ENCODE measurements at places on chromosomes 6 and 20.

GRCh38 chr20:10419550-10420133, 14.4 kb downstream of the MKKS start:
- no peak for DNase-seq

DNA sequence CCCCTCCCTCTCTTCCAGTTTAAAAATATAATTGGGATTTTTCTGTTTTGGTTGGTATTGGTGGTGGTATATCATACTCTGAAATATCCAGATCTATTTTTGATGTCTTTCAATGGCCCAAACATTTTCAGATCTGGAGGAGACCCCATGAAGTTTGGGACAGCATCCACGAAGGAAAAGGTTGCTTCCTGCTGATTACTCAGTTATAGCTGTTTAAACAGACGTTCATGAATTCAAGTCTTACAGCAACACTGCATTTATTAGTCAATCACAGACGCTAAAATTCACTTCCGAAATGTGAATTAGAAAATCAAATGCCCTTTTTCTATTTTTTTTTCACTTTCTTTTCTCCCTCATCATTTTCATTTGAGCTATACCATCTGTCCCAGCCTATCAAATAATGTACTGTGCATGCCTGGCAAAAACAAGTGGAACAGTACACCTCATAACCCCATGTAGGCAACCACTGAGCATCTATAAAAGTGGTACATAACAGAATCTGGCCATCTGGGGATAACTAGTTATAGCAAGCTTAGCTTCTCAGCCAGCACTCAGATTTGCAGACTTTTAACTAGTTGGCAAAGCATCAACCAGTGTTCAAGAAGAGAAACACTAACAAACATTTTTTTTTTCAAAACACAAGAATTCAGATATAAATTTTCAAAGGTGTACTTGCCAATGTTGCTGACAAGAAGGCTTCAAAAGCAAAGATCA, 124.5 kb downstream of the HIVEP2 start:
- DNase-seq, result no peak

- DNase-seq, result no peak
These were observed 129.9 kb downstream of the LRFN2 start for GRCh38 chr6:40457261-40457660.

DNA sequence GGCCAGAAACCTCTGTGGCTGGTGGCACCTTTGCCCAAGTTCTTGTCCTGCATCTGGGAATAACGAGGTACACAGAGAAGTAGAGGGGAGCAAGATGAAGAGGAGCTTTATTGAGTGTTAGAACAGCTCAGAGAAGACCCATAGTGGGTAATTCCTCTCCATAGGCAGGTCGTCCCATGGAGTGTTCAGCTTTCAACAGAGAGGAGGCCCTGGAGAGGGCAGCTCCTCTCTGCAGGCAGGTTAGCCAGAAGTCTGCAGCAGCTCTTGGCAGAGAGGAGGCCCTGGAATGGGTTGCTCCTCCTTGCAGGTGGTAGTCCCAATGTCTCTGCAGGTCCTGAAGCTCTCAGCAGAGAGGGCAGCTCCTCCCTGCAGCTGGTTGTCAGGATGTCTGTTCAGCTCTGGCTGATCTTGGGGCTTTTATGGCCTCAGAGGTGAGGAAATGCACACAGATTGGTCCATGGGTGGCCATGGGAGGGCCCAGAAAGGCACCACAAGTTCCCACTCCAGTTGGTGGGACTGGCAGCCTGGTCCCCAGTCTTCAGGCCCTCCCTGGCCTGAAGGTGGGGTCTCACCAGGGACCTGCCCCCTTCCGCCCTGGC, 89.0 kb downstream of the IPCEF1 start:
- no peak for DNase-seq

DNA sequence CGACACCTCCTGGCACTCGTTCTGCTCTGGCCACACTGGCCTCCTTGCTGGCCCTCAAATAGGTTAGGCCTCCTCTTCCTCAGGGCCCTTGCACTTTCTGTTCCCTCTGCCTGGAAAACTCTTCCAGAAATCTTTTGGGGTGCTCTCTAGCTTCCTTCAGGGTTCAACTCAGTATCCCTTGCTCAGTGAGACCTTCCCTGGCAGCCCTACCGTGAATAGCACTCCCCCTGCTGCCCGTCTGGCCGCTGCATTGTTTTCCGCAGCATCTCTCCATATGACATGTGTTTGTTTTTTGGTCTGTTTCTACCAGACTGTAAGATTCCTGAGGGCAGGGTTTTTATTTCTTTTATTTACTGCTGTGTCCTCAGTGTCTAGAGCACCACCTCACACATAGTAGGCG, 6.7 kb downstream of the DDX27 start:
- DNase-seq, result no peak

DNA sequence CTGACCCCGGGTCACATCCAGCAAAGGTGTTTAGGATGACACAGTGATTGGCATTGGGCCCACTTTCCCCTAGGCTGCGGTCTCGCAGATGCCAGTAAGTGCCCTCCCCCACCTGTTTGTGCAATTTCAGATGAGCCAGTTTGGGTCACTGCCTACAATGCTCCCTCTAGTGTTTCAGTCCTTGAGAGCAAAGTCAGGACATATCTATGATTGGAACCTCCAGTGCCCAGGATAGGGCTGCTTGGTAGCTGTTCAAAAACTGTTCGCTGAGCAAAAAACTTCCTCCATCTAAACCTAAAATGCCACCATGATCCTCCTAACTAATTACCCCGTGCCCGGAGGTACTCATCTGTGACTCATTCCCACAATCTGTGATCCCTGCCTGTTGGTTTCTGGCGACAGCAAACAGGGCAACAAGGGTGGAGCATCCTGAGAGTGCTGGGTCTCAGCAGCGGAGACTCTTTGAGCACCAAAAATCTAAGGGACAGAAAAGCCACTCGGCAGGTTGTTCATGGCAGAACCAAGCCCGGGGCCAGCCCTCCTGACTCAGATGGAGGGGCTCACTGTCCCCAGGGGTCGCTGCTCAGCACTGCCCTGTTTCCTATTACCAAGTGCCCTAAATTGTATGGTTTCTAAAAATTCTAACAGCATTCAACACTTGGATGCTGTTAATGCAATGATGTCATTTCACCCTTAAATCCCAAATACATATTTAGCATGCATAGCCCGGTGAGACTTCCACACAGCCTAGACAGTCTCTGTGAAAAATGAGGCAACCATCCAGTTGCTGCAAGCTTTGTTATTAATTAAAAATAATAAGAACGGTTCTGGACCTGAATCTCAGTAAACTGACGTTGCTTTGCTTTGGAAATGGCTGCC, 5.0 kb downstream of the VSX1 start:
- no peak for DNase-seq

DNA sequence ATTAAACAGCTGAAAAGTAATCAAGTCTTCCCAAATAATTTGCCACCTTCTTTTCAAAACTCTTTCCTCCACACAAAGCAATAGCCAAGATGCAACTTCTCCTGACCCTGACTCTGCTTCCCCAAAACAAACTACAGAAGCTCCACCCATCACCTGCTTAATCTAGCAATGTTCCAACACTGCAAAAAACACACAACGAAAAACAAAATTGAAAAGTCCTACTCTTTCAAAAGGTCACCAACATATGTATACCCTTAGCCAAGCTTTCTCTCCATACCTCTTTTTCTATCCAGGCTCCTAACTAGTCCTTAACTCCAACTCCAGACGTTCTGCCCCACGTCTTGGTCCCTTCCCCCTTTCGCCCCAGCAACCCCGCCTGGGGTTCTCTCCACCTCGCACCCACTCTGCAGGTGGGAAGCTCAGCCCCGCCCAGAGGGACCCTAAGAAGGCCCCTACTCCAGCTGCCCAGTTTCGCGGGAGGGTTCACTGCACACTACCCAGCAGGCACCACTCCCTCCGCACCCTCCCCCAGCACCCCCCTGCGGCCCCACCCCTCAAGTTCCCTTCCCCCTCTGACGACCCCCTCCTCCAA, 717 bp downstream of the CSNK2A1 start:
- peak; percentile 38 for DNase-seq

- DNase-seq, result no peak
These were observed 90.8 kb upstream of the OGFRL1 start for GRCh38 chr6:71197780-71198179.

DNA sequence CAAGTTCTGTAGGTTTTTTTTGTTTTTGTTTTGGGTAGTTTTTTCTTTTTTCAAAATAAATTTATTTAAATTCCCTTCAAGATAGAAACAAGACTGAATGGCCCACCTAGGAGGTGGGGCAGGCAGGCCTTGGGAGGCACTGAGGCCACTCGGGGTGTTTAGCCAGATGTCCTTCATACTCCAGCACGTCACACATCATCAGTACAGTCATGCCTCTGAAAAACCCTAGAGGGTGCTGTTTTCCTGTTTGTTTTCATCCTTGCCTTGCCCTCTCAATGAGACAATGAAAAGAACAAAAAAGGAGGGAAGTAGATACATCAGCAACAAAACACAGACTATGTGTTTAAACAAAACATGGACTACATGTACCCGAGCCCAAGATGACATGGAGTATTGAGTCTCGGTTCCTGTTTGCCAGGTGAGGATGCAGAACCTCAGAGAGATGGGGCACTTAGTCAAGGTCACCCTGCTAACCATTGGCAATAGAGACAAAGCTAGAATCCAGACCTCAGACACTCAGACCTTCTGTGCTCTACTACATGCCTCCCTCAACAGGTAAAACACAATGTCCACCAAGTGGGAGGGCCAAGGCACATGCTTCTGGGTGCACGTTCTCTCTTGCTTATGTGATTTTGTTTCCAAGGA, 26.8 kb upstream of the CLIC5 start:
- no peak for DNase-seq

DNA sequence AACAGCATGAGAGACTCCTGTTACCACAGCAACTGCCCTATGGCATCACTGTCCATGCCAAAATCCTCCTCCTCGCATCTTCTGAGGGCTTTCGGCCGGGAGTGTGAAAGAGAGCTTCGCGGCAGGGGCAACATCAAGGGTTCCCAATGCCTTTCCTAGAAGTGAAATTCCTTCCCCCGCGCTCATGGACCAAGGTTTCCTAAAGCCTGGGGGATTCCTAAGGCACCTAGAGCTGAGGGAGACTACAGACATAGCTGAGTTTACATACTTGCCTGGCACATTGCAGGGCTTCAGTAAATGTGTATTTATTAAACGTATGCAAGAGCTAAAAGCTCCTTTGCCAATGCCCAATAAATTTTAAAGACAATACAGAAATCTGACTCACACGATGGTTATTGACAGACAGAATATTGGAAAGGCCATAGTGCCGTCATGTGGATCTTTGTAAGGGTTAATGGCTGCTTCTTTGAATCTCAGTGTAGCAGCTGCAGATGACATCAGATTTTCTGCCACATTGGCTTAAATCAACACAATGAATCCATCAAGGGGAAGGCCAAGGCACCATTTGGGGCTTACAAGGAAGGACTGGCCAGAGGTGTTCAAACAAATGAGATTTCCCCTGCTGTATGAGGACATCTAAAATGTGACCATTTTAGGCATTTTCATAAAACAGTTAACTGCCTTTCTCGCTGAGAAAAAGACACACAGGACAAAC, 281.2 kb upstream of the JARID2 start:
- DNase-seq, result no peak

GRCh38 chr6:129679758-129680157, 30.2 kb downstream of the ARHGAP18 start:
- no peak for DNase-seq

- no peak for DNase-seq
These were observed 3.8 kb upstream of the SIRPD start for GRCh38 chr20:1561350-1561749.

DNA sequence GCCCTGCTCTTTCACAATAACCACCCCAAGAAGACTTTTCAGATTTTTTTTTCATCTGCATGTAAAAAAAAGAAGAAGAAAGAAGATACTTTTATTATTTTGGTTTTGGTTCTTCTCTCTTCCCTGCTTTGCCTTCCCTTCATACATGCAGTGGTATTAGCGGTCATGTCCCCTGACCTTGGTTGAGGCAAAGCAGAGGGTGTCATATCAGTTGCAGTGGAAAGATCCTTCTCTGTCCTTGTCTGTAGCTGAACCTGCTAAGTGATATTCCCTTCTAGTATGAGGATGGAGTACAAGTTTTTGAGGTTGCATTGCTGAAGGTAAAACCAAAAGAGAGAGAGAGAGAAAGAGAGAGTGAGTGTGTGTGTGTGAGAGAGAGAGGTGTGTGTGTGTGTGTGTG, 345.7 kb downstream of the UTRN start:
- no peak for DNase-seq

GRCh38 chr20:59082981-59083380, 40.4 kb upstream of the PRELID3B start:
- no peak for DNase-seq

DNA sequence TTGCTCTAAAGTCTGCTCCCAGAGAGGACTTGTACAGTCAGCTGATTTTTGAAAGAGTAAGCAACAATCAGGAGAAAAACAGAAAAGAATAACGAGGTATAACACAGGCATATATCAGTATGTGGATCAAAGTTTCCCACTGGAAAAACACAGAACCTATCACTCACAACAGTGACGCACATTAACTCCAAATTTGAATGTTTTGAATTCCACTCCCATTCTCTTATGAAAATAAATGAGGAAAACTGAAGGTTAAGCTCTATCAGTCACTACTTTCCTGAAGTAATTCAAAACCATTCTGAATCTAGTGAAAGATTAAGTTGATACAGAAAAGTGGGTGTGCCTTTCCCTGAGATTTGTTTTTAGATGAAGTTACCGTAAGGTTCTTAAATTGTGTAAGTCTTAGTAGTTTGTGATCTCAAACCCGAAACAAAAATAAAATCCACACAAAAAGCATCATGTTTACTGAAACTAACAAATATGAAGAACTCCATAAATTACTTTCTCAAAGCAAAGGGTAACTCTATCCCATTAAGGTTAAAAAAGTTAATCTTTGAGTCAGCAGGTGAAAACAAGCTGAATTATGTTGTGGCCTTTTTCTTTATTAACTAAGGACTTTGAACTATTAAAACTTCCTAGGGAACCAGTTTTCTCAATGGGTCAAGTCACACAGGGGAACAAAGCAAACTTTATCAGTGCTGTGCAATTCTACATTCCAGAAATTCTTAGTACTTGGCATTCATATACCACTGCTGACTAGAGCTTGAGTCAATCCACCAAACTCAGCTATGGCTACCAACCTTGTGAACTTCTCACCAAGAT, 115.7 kb downstream of the OGFRL1 start:
- DNase-seq, result no peak

DNA sequence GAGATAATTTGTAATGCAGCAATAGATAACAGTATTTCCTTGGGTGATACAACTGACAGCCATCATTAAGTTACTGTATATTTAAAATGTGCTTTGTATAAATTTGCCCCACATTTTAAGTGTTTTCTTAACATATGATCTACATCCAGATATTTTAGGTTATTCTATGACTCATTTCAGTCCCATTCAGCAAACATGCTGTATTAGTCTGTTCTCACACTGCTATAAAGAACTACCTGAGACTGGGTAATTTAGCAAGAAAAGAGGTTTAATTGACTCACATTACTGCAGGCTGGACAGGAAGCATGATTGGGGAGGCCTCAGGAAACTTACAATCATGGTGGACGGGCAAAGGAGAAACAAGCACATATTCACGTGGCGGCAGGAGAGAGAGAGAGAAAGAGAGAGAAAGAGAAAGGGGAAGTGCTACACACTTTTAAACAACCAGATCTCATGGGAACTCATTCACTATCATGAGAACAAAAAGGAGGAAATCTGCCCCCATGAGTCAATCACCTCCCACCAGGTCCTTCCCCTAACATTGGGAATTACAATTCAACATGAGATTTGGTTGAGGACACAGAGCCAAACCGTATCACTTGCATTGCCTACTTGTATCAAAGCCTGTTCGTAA, 9.6 kb upstream of the CHD6 start:
- no peak for DNase-seq

All from stimulated activated CD4-positive, alpha-beta T cell treated with anti-CD3 and anti-CD28 coated beads, Interleukin-4, amount 100 ng/mL, for 1 hour (primary cell).